ENCODE measurements at places on chromosomes 5 and 9.

GRCh38 chr9:82593501-82593900 lies 469.4 kb downstream of the RASEF start:
- no peak for DNase-seq

DNA sequence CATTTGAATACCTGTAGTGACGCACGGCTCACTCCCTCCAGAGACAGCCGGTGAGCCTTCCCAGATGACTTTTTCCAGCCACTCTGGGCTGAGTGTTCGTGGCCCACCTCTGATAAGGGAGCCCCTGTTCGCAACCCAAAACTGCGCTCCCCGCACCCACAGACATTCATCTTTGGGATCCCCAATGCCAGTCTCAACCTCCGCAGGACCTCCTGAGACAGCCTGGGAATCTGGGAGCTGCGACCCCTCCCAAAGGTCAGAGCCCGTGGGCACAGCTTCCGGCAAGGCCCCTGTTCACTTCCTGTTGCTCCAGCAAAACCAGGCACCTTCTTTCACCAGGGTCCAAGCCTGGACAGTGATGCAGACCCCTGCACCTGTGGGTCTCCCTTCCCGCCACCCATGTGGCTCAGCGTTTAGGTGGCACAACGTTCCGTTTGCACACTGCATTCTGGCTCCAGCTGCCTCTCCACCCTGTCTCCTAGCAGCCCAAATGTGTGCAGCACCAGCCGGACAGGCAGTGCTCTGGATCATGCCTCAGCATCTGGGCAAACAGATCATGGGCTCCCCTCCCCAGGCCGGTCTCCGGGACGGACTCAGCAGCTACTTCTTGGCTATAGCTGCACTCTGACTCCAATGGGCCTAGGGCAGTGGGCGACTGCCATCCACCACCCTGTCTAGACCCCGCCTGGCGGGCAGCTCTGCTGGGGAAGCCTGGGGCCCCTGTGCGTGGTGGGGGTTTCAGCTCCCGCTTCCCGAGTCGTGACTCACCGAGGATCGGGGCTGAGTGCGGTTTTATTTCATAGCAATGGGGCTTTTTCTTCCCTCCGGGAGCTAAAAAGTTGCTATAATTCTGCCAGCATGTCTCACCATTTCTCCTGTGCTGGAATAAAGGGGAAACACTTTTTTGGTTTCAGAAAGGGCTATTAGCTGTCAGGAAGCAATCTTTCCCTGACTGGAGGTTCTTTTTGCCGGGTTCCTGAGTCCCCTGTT lies 156.0 kb downstream of the OLFM1 start:
- DNase-seq: no peak

DNA sequence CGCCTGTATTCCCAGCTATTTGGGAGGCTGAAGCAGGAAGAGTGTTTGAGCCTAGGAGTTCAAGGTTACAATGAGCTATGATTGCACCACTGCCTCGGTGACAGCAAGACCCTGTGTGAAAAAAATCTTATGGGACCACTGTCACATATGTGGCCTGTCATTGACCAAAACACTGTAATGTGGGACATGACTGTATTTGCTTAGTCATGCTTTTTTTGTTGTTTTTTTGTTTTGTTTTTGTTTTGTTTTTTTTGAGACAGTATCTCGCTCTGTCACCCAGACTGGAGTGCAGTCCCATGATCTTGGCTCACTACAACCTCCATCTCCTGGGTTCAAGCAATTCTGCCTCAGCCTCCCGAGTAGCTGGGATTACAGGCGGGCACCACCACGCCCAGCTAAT lies 13.5 kb downstream of the POLR1E start:
- DNase-seq: no peak

GRCh38 chr5:100595812-100596173 lies 60.6 kb downstream of the FAM174A start:
- no peak for DNase-seq

DNA sequence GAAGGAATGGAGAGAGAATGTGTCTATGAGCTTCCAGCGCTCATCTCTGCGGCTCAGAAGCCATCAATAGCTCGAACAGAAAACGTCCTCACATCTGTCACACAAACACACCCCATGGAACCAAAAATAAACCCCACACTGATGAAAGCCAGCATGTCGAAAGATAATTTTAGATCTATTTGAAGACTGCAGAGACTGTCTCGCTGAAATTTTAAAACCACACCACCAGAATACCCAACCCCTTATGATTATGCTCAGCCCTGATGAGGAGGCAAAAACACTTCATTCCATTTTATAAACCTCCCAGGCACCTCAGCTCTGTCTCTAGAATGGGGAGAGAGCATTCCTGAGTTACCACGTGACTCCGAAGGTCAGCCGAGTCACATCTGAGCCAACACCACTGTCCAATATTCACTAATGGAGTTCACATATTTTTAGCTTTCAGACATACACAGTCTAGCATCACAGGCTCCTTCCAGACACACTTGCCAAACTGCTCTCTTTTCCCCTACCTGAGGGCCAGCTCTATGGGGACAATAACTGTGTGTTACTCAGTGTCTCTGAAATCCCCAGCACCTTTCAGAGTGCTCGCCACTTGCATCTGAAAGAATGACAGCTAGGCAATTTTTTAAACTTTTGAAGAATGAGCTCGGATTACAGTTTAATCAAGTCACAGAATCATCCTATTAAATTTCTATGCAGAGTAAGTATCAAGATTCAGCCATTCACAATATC lies 63.2 kb downstream of the SERINC5 start:
- DNase-seq: no peak

- DNase-seq: no peak
Measured at GRCh38 chr9:122767817-122768216, 20.9 kb upstream of the OR5C1 start.

GRCh38 chr9:27365707-27366376 lies 68.9 kb upstream of the EQTN start:
- no peak for DNase-seq

- DNase-seq: no peak
Measured at GRCh38 chr9:136623842-136624183, 38.9 kb upstream of the EGFL7 start.

DNA sequence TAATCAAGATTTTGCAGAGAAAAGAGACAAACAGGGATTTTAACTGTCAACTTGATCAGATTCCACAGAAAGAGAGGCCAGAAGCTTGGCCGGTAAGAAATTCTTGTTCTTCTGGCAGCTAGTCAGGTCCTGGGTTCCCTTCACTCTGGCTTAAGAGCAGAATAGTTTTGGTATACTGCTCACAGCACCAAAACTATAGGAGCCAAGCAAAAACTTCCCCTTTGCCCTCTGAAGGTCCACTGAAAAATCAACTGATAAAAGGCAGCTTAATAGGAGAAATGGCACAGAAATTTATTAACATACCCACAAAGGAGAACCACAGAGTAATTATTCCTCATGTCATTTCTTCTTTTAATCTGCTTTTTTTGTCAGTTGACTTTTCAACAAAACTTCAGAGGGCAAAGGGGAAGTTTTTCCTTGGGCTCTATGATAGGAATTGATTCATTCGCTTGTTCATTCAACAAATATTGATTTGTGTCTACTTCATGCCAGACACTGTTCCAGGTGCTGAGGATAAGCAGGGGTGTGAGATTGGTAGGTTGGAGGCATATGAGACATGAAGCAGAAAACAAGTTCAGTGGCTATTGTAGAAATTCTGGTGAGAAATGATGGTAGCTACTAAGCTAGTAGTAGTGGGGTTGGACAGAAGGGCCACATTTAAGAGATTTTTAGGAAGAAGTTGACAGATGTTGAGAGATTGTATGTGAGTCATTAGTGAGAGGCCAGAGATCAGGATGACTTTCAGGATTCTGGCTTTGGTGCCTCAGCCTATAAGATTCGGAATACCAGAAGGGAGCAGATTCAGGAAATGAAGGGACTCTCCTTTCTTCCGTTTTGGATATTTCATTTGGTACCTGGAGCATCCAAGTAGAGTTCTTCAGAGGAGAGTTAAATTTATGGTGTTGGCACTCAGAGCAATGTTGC lies 20.6 kb upstream of the NNT start:
- DNase-seq: no peak

DNA sequence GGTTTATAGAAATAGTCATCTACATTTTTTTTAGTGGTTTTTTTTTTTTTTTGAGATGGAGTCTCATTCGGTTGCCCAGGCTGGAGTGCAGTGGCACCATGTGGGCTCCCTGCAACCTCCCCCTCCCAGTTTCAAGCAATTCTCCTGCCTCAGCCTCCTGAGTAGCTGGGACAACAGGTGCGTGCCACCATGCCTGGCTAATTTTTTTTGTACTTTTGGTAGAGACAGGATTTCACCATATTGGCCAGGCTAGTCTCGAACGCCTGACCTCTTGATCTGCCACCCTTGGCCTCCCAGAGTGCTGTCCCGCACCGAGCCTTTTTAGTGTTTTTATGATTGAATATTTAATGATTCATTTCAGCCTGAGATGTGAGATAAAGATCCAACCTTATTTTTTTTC lies 27.3 kb downstream of the ANKRD33B start:
- DNase-seq: no peak

- DNase-seq: no peak
Measured at GRCh38 chr5:117255211-117256027, 680.8 kb upstream of the SEMA6A start.

- no peak for DNase-seq
Measured at GRCh38 chr9:130126721-130127433, 45.3 kb upstream of the NCS1 start.

- no peak for DNase-seq
Measured at GRCh38 chr9:124450241-124450924, at the start of gene ADGRD2. Gene ADGRD2 (plus strand): TSS chr9:124450451. CDS start chr9:124451667, 1,216 bp downstream.

DNA sequence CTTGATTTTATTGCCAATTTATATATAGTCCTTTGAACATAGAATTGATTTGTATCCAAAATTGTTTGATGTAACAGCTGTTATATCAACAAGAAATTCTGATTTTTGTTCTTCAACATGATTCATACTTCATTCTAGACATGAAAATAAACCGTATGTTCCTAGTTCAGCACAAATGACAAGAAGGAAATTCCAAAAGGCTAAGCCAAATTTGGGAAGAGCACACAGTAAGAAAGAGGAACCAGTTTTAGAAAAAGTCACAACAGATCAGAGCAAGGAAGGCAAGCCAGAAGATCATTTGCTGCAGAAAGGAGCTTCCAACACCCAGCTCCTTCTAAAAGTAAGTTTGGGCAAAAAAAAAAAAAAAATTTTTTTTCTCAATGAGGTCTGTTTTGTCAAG lies 65.0 kb upstream of the MCCC2 start:
- no peak for DNase-seq

DNA sequence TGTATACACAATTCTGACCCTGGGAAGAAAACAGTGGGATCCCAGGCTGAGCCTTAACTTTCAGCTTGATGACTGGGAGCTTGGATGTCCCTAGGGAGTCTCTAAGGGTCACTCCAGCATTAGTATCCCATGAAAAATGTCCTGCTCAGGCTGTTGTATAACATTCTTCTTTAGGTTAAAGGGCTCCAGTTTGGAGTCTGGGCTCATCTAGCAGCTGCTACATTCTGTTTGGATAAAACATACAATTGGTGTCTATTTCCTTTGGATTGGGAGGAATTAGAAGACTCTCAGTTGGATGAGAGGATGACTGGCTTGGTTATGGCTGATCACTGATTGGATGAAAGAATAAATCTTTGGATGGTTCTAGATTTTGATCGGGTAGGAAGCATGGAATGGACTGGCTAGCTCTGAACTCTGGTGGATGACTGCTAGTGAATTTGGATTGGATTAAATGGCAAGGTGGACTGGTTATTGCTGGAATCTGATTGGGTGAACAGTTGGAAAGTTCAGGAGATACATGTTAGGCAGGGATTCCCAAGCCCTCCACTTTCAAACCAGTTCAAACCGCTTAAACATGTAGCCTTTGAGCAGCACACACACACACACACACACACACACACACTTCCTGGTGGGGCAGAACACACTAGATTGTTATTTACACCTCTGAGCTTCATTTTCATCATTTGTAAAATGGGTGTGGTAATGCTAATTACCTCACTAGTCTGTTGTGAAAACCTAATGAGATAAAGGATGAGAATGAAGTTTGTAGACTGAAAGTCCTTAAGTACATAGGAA lies 7.1 kb upstream of the MYOZ3 start:
- no peak for DNase-seq

GRCh38 chr9:124029617-124030016 lies 18.0 kb downstream of the LHX2 start:
- DNase-seq: no peak

- DNase-seq: no peak
Measured at GRCh38 chr9:38240051-38240450, 152.5 kb upstream of the ALDH1B1 start.

DNA sequence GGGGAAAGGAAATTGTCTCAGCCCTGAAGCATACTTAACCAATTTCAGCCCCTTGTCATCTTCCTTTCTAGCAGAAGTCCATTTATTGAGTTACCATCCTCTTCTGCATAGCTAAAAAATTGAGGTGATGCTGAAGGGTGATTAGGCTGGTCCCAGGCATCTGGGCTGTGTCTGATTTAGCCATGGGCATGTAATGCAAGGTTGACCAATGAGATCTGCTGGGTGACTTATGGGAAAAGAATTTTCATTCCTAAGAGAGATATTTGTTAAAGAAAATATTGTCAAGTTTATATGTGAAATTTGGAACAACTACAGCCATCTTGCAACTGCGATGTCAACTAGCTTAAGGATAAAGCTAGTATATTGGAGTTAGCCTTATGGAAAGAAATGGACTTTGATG lies 5.1 kb downstream of the ITGA2 start:
- DNase-seq: no peak

- no peak for DNase-seq
Measured at GRCh38 chr9:132037458-132037857, 42.2 kb downstream of the MED27 start.

GRCh38 chr9:92663951-92664350 lies 6.0 kb downstream of the IPPK start:
- no peak for DNase-seq

GRCh38 chr5:90461288-90461687 lies 13.3 kb downstream of the MBLAC2 start:
- DNase-seq: no peak

GRCh38 chr5:38718771-38719391 lies 126.9 kb upstream of the OSMR start:
- no peak for DNase-seq

DNA sequence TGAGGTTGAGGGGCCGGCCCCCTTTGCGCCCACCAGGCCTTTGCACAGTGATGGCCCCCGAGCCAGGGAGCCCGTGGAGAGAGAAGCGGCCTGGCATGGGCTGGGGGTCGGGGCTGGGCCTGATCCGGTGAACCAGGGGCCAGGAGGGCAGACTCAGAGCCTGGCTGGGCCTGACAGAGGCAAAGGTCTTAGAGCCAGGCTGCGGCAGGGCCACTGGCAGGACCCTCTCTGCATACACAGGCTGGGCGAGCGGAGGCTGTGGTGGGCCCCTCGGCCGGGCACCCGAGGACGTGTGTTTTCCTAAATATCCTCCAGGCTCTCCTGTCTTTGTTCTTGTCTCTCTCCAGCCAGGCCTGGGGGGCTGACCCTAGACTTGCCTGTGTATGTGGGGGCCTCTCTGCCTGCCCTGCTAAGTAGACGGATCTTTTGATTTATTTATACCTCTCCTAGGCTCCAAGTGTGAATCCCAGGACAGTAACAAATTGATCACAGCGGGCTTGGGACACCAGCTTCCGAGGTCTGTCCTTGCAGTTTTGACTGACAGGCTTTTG lies 933 bp downstream of the NEK6 start:
- no peak for DNase-seq

- no peak for DNase-seq
Measured at GRCh38 chr5:131899686-131900085, 45.8 kb downstream of the MEIKIN start.
